Stimulated activated CD8-positive, alpha-beta memory T cell treated with anti-CD3 and anti-CD28 coated beads, Interleukin-15, amount 100 ng/mL, for 1 hour (primary cell): ENCODE measurements at places on chromosomes 7 and 10.

GRCh38 chr10:110915035-110915434 is 3.9 kb downstream of the BBIP1 start:
- no peak for DNase-seq

DNA sequence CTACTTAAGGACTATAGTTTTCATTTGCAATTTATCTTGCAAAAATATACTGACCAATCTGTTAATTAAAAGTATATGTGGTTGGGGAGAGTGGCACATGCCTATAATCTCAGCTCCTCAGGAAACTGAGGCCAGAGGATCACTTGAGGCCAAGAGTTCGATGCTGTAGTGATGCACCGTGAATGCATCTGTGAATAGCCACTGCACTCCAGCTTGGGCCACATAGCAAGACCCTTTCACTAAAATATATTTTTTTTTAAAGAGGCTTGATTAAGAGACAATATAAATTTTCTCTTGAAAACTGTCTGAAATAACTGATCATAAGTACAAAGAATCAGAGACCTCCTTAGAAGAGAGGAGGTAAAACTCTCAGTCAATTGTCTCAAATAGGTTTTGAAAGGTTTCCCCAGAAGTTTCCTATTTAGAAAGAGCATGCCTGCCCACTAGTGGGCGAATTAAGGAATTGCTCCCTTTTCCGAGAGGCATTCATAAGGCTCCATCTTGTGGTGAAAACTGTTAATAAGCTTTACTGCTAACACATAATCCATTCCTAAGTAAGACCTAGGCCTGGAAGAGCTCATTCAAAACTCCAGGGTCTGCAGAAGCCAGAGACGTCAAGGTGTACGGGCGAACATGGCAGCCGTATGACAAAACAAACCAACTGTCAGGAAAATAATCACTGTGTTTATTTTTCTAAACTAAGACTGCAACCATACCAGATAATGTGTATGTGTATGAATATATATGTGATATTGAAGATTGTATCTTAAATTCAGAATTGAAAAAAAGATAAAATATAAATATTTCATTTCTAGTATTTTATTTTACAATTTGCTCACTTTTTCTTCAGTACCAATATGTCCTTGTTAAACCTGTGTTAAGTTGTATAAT is 6.8 kb upstream of the TAS2R40 start:
- DNase-seq, result peak; percentile 40

DNA sequence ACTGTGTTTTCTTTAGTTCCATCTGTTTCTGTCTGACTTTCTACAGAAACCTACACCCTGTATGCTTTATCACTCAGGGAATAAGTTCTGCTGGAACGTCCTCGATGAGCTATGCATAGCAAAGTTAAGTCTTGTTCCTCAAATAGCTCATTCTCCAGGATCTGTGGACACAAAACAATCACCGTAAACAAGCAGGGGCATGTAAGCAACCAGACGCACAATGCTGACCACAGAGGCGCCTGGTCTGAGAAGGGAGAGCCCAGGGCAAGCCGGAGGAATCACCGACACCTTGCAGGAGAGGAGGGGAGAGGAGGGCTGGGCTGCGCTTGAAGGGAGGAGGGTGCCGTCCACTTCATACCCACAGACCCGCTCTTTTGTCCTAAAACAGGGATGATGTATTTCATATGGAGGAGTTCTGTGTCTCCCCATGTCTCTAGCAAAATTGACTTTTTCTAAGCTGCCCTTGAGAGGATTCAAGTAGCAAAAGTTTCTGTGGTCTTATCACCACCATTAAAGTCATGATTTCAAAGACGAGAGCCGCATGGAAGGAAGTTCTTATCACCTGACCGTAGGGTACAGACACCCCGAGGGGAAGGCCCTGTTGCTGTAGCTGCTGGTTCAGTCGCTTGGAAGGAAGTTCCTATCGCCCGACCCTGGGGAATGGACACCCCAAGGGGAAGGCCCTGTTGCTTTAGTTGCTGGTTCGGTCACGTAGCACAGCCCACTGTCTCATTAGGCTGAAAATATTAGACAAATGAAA is 14.3 kb downstream of the CALML3 start:
- no peak for DNase-seq

DNA sequence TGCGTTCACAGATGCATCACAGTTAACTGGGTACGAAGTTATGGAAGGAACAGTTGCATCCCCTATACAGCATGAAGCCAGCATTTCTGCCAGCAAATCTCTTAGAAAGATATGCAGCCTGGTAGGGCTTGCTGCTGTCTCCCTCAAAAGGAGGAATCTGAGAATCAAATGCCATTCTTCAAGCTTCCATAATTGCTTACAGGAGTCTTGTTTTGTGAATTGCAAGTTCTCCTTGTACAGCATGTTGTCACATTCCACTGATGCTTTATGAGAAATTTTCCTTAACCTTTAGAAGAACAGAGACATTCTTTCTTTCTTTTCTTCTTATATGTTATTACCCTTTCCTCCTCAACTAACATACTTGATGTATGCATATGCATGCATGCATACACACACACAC is 134.6 kb downstream of the CHRM2 start:
- DNase-seq, result no peak

DNA sequence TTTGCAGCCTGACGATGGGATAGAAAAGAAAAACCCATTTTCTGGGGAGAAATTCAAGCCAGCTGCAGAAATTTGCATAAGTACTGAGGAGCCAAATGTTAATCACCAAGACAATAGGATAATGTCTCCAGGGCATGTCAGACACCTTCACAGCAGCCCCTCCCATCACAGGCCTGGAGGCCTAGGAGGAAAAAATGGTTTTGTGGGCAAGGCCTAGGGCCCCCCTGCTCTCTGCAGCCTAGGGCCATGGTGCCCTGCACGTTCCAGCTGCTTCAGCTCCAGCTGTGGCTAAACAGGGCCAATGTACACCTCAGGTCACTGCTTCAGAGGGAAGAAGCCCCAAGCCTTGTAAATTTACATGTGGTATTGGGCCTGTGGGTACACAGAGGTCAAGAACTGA is 158.2 kb downstream of the VWC2 start:
- no peak for DNase-seq

GRCh38 chr10:132404911-132405462 is 8.0 kb downstream of the PWWP2B start:
- no peak for DNase-seq

- no peak for DNase-seq
These were observed 22.8 kb downstream of the BRAF start for GRCh38 chr7:140901941-140902302.

- no peak for DNase-seq
These were observed 67.2 kb upstream of the PPP2R2D start for GRCh38 chr10:131833446-131834080.

DNA sequence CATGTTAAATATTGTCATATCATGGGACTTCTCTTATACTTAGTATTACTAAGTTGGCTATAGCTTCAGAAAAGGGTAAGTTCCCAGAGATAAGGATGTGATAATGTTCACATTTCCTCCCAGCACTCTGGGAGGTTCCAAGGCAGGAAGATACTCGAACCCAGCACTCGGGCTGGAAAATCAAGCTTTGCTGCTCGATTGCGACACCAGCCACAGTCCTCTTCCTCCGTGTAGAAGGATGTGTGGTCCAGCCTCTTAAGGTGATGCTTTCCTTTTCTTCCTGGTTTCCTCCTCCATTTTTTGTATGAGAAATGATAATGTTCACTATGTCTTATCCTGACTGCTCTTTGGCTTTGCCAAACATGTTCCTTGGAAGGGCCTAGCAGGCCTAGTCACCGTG is 3.2 kb downstream of the BMS1 start:
- no peak for DNase-seq

GRCh38 chr7:14936554-14936953 is 34.0 kb upstream of the DGKB start:
- DNase-seq, result no peak

- no peak for DNase-seq
These were observed 18.7 kb downstream of the HNRNPF start for GRCh38 chr10:43390333-43390732.

DNA sequence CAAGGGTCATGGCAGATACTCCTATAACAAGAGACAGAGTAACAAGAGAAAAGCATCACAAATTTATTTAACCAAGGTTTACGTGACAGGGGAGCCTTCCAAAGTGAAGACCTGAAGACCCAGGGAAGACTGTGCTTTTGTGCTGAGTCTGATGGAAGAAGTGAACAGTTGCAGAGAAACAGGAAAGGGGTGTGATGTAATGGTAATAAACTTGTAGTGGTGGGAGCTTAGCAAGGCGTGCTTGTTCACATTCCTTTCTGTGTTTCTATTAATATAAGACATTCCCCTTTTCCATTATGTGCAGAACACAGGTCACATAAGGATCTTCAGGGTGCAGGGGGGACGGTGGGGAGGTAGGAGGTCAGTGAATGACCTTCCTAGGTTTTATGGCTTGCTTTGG is 25.5 kb upstream of the C10orf67 start:
- no peak for DNase-seq

DNA sequence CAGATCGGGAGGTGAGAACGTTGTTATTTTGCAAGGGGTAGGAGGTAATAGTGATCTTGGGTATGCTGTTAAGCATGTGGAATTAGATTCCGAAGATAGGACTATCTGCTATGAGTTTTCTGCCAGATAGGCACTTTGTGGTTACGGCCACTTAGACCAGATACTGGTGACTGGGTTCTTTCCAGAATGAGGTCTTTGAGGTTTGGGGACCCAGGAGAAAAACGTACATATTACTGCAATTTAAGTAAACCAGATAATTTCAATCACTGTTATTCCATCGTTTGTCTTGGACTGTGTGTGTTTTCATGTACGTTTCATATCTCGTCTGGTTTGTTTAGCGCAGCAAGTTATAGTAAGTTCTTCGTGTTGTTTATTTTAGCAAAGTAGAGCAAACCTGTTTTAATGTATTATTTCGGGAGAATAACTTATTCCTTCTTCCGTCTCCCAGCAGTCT is 312 bp downstream of the ARL4A start:
- DNase-seq, result no peak

DNA sequence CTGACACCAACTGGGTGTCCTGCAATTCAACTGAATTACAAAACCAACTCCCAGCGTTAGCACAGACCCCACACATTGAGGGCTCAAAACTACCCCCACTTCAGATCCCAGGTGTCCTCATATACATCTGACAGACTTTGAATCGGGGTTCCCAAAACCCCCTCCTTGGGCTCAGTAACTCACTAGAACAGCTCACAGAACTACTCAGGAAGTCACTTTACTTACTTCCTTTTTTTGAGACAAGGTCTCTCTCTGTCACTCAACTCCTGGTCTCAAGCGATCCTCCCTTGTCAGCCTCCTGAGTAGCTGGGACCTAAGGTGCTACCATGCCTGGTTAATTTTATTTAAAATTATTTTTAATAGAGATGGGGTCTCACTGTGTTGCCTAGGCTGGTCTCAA is 456.0 kb downstream of the SDK1 start:
- DNase-seq, result no peak

DNA sequence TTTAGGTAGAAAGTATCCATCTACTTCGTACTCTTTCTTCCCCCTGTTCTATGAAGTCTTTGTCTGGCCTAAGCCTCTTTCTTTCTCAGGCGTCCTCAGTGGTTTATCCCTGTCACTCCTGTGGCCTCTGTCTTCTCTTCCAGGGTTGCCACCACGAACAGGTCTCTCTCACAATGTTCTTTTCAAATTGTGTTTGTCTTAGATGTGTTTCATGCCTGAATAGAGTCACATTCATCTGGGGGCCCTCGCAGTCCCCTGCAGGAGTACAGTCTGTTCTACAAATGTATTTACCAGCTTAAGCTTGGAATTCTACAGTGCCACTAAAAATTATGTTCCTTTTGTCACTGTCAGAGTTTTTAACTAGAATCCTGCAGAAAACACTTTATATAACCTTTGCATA is 680.4 kb upstream of the FOXK1 start:
- DNase-seq, result no peak

DNA sequence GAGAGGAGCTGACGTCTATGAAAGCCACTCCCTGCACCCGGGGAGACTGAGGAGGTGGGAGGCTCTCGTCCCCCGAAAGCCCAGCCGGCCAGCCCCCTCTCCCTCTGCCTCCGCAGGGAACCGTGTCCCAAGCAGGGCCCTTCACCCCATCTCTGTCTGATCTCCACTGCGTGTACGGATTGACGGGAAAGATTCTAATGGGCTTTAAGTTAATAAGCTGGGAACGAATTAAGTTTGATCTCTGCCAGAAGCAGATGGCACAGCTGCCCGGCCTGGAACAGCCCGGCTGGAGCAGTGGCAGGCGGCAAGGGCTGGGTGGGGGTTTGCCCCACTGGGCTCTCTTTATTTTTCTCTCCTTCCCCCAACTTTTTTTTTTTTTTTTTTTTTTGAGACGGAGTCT is 6.1 kb upstream of the SLC29A4 start:
- no peak for DNase-seq

DNA sequence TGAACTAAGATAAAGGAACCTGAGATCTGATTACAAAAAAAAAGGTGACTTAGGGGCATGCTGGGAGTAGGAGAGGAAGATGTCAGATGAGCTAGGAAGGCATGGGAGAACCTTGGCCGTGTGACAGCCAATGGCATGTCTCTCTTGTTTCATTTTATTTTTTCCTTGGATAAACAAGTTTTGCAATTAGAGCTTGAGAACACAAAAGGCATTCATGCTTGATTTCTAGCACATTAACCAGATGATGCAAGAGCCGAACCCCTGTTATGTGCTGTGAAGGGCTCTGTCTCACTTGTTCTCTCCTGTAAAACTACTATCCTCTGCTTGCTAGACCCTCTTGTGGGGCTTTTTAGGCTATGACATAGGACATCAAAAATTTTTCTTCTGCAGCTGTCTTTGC is 134.3 kb upstream of the ASAH2 start:
- DNase-seq, result no peak

DNA sequence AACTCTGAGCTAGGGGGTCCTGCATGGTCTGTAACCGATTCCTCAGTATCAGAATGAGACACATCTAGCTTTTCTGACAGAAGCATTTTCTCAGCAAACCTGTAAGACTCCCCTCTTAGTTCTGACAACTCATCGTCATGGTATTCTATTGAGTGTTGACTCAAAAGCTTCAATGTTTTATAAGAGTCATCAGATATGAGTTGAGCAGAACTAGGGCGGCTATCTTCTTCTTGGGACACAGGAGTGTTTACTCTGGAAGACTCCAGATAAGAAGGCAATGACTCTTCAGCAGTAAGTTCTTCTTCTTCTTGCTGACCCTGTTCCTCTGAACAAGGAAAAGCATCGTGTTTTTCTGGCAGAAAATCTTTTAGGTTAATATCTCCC is 167.0 kb upstream of the CCDC6 start:
- DNase-seq, result no peak
